ENCODE measurements at places on chromosomes 12 and 14.

GRCh38 chr12:34203866-34204620 is 181.7 kb downstream of the ALG10 start:
- DNase-seq, result no peak

DNA sequence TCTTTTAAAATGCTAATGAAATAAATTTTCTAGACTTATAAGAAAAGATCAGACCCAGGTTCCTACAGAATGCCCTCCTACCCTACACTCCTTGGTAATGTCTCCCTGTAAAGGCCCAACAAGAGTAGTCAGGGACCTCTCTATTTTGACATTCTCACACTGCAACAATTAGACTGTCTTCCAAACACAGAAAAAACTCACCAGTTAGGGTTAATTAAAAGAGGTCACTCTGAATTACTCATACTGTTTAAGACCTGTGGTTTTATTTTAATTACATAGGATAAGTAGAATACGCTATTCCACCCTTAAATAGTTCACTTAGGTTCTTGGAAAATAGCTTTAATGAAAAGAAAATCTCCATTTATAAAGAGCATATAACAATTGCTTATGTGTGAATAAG is 142.4 kb downstream of the ITPR2 start:
- no peak for DNase-seq

DNA sequence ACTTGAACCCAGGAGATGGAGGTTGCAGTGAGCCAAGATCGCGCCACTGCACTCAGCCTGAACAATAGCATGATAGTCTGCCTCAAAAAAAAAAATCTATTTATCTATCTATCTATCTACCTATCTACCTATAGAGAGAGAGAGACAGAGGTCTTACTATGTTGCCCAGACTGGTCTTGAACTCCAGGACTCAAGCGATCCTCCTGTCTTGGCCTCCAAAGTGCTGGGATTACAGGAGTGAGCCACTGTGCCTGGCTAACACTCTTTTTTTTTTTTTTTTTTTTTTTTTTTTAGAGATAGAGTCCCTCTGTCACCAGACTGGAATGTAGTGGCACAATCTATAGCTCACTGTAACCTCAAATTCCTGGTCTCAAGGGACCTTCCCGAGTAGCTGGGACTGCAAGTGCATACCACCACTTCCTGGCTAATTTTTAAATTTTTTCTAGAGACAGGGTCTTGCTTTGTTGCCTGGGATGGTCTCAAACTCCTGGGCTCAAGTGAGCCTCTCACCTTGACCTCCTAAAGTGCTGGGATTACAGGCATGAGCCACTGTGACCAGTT is 1.9 kb downstream of the FAM186A start:
- DNase-seq, result no peak

- no peak for DNase-seq
Observed at GRCh38 chr12:3680919-3681594, 71.9 kb downstream of the CRACR2A start.

DNA sequence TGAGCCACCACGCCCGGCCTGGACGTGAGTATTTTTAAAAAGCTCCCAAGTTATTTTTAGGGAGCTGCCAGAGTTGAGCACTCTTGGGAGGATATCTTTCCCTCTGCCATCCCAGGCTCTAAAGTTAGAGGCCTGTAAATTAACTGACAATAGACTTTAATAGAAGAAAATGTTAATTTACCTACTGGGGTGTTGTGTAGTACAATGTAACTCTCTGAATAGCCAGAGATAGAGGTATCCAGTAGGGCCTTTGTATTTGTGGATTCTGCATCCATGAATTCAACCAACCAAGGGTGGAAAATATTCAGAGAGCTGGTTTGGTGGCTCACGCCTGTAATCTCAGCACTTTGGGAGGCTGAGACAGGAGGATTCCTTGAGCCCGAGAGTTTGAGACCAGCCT is 7.6 kb upstream of the PIGH start:
- no peak for DNase-seq

GRCh38 chr12:127861406-127861805 is 405.6 kb upstream of the TMEM132C start:
- DNase-seq, result no peak

- no peak for DNase-seq
Observed at GRCh38 chr14:91774140-91775096, 42.5 kb upstream of the CATSPERB start.

GRCh38 chr12:110739894-110740293 is 2.8 kb downstream of the PPP1CC start:
- DNase-seq, result no peak

GRCh38 chr14:103546652-103547454 is 15.6 kb downstream of the BAG5 start:
- no peak for DNase-seq

DNA sequence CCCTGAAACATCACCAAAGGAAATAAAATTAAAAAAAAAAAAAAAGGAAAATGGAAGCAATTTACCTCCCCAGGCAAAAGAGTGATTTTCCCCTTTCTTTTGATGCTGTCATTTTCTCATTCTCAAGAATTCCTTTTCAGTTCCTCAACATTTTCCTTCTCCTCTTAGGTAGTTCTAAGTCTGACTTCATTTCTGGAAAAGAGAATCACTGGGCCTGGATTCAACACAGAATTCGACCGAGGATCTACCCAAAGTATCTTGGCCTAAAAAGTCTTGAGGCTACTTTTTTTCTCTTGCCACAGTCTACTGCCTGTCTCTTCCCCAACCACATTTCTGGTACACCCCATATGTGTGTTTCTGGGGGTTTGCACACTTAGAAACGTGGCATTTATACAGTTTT is 717.8 kb upstream of the TBX3 start:
- DNase-seq, result no peak

- DNase-seq, result no peak
Observed at GRCh38 chr12:110262442-110263388, 18.3 kb upstream of the ATP2A2 start.

DNA sequence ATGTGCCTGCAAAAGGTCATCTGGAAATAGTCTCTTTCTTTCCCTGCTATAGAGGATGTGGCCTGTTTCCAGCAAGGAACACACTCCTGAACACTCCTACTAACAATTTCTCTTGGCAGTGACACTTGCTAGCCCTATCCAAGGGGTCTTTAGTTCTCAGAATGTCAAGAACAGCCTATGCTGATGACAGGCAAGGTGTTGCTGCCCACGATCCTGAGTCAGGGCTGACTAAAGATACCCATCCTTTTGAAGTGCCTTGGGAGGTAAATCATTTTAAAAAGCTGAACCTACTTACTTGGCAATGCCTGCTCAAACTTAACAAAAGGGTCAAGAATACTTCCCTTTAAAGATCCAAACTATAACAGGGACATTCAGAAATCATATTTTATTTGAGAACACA is 1146.4 kb downstream of the VRK1 start:
- no peak for DNase-seq

- peak; percentile 94 for DNase-seq
Observed at GRCh38 chr12:25997201-25997963, 38.9 kb downstream of the RASSF8 start.

DNA sequence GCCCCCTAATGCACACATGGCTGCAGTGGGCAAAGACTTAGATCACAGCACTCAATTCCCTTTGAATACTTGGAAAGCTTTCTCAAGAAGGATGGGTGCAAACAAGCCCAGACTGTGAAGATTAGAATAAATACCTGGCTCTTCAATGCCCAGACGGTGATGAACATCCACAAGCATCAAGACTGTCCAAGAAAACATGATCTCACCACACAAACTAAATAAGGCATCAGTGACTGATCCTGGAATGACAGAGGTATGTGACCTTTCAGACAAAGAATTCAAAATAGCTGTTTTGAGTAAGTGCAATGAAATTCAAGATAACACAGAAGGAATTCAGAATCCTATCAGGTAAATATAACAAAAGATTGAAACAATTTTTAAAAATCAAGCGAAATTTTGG is 43.8 kb upstream of the ZDHHC17 start:
- peak; percentile 96 for DNase-seq

DNA sequence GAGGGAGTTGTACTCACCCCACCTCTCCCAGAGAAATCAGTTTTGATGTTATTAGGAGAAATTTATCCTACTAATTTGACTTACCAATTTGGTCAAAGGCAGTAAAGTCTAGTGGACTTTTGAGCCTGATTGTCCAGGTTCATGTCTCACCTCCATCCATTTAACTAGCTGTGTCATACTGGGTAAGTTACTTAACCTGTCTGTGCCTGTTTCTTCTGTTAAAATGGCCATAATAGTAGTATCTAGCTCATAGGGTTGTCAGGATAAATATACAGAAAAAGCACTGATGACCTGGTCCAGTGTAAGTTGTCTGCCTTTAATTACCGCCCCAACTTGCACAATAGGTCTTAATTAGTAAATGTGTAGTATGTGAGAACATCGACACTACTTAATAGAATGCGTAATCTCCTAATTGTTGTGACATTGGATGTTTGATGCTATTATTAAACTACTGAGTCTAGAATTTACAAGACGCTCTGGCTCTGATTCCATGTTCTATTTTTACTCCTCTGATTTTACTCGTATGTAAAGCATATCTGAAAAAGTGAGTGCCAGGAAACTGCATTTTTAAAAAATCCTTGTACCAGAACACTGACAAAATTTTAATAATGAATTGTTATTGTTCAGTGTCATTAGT is 1.5 kb downstream of the RAB21 start:
- DNase-seq, result no peak

DNA sequence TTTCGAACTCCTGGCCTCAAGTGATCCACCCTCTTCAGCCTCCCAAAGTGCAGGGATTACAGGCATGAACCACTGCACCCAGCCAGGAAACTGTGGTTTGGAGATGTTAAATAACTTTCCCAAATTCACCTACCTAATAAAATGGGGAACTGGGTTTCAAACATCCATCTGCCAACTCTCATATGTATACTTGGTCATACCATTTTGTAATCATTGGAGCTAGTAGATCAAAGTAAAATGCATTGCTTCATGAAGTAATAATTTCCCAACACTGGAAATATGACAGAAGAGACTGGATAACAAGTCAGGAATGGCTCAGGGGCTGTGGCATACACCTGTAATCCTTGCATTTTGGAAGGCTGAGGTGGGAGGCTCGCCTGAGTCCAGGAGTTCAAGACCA is 5.3 kb upstream of the HECTD1 start:
- no peak for DNase-seq

DNA sequence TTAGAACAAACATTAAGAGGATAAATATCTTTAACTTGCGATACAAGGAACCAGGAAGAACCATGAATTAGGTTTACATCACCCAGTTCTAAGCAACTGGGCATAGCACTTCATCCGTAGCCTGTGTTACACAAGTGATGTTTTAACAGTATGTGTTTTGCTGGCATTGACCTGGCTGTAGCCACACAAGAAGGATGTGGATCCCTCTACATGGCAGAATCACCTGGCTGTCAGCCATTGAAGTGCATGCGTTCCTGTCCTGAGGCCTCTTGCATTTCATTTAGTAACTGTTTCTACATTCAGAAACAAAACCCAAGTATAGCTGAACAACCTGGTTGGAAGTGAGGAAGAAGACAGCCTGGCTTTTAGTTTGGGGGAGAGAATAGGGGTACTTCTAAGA is 72.2 kb downstream of the TGFB3 start:
- no peak for DNase-seq

GRCh38 chr14:95701846-95702221 is 12.1 kb downstream of the TCL1A start:
- no peak for DNase-seq

GRCh38 chr14:92958373-92959188 is 35.6 kb downstream of the CHGA start:
- DNase-seq, result no peak

GRCh38 chr14:98651037-98651436 is 621.0 kb downstream of the BCL11B start:
- no peak for DNase-seq

DNA sequence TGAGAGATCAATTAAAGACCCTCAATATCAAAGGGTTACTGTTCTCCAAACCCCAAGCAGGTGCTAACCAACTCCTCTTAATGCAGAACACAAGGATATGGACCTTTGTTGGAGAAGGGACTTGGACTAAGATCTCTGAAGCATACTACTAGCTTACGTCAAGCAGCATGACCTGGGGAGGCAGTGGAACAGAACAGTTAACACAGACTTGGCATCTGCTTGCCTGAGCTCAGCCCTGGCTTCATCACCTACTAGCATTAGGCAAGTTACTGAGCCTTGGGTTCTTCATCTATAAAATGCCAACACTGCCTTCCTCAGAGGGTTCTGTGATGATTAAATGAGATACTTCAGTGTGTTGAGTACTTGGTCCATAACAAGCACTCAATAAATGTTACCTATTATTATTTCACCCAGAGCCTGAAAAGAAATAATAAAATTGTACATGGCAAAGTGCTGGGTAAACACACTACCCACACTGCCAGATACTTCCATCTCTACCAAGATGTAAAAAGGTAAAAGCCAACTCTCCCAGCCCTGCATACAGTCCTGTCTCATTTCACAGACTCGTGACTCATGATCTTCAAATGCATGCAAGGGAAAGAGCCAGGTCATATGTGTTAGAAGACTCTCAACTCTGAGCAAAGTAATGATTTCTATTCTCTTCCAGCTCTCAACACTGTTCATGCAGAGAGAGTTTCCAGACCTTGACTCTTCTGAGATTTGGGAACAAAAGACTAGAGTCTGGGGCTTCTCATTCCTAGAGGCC is 39.7 kb downstream of the FMNL3 start:
- DNase-seq, result no peak

DNA sequence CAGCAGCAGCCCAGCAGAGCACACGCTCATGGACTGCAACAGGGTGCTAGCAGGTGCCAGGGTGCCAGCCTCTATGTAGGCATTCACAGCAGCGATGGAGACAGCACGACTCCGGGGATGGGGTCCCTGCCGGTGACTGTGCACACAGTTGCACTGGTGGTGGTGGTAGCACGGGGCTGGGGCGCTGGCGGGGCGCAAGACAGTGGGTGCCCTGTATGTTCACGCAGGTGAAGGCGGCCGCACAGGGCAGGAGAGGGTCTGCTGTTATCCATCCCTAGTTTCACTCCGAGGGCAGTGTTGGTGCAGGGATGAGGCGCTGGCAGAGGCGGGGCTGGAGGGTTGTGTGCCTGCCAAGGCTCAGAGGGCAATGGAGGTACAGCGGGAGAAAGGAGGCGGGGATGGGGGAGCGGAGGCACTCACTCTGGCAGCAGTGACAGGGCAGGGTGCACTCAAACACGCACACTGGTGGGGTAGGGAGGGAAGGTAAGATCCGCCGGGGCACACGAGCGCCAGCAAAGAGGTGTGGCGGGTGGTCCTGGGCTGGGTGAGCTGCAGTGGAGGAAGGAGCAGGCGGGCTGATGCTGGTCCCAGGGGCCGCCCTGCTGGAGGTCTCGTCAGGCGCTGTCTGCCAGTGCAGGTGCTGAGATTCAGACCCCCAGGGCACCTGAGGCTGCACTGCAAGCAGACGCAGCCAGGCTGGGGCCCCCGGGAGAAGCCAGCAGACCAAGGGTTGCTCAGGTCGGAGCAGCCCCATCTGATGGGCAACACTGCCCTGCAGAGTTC is 76.7 kb downstream of the GALC start:
- no peak for DNase-seq

DNA sequence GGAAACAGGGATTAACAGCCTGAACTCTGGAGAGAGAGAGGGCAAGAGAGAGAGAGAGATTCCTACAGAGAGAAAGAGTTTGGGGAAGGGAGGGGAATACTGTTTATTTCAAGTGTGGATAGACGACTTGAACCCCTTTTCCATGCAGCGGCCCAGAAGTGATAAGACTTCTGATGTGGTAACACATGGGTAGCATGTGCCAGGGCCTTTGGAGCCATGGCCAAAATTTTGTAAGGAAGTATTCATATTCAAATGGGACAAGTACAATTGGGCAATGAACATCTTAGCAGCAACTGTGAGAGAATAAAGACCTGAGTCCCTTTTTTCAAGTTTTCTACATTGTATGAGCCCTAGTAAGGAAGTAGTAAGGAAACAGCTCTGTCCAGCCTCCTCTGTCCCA is 42.4 kb upstream of the CCDC196 start:
- no peak for DNase-seq

GRCh38 chr14:101470266-101470665 is 91.0 kb upstream of the DIO3 start:
- no peak for DNase-seq

Data from kidney glomerular epithelial cell (primary cell).